ENCODE measurements at places on chromosomes 12 and 14.

GRCh38 chr14:33948145-33948868 lies 2.6 kb downstream of the EGLN3 start:
- DNase-seq = no peak

GRCh38 chr12:44525806-44526654 lies 350.1 kb downstream of the NELL2 start:
- DNase-seq = no peak

- peak; percentile 57 for DNase-seq
Measured at GRCh38 chr12:93223440-93224426, 154.0 kb upstream of the NUDT4 start.

- no peak for DNase-seq
Measured at GRCh38 chr12:97995559-97995958, 519.8 kb upstream of the TMPO start.

- DNase-seq = no peak
Measured at GRCh38 chr12:4148418-4149056, 125.0 kb upstream of the CCND2 start.

- no peak for DNase-seq
Measured at GRCh38 chr12:30813525-30814294, 59.0 kb upstream of the CAPRIN2 start.

GRCh38 chr14:91417120-91417982 lies at the start of gene CCDC88C:
CCDC88C (minus strand) TSS chr14:91417820; CDS start chr14:91417690, 130 bp downstream.
- no peak for DNase-seq

- no peak for DNase-seq
Measured at GRCh38 chr12:130835011-130835410, 4.0 kb downstream of the STX2 start.

DNA sequence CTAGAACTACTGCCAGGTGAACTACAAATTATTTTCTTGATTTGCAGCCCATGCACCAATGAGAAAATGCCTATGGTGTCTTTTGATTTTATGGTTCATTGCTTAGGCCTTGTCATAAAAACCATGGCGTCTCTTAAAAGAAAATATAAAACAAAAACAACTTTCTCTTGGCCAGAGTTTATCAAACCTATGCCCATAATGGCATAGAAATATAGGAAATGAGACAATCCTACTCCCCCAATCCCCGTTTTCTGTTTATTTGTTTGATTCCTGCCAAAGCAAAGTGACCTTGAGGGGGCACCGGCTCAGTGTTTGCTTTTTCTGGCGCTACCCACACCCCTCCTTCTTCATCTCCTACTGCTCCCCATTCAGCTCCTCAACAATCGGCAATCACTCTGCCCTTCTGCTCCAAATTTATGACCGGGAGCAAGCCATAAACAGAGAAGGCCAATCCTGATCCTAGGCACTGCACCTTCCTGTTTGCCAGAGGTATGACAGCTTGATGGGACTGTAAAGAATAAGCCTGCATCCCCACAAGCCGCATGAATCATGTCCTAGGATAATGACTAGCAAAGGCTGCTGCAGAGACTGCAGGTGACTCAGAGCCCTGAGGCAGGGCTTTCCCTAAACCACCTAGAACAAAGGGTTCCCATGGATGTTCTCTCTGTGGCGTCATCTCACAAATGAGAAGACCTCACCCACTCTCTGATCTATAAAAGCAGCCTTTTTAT lies 874.9 kb downstream of the NRXN3 start:
- peak; percentile 17 for DNase-seq

- no peak for DNase-seq
Measured at GRCh38 chr14:31835049-31835448, 242.1 kb upstream of the ARHGAP5 start.
